ENCODE measurements at places on chromosomes 5 and 9.

DNA sequence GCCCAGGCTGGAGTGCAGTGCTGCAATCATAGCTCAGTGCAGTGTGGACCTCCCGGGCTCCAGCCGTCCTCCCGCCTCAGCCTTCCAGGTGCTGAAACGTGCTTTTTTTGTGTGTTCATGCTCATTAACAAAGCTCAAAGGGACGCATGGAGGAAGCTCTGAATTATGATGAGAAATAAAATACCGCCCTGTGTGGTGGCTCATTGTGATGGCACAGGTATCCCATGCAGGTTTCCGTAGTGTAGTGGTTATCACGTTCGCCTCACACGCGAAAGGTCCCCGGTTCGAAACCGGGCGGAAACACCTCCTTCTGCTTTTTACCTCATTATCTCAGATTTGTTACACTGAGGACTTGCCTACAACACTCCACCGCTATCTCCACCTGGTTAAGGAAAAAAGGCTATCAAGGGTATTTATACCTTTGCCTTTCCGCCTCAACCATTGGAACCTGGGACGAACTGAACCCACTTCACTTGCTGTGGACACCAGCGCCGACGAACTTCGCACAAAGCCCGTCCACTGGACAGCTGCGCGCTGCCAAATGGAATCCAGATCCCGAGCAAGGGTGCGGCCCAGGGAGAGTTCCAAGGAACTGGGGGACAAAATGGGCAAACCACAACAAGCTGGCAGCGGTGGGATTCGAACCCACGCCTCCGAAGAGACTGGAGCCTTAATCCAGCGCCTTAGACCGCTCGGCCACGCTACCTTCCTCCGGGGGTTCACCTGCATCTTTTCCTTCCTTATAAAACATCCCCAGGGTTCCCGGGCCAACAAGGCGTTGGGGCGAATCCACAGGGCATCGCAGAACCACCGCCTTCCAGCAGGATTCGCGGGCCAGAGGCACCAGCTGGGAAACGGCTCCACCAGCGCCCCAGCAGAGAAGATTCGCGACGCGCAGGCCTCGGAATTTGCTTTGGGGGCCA, 26.3 kb downstream of the OR2V2 start:
- no peak for DNase-seq

DNA sequence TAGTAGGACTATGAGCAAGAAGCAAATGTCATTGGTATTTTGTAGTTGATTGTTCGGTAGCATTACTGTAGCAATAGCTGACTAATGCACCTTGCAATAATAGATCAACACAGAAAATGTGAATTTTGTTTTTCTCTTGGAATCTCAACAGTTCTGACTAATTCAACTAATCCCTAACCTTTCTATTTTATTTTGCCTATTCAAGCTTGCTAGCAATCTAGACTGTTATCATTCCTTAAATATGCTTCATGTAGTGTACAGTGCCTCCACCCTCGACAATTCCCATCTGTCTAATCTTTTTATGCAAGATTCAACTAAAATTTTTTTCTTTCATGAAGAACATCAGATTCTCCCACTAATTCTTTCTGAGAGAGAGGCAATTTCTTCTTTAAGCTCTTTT, 570.6 kb downstream of the PDE4D start:
- no peak for DNase-seq

DNA sequence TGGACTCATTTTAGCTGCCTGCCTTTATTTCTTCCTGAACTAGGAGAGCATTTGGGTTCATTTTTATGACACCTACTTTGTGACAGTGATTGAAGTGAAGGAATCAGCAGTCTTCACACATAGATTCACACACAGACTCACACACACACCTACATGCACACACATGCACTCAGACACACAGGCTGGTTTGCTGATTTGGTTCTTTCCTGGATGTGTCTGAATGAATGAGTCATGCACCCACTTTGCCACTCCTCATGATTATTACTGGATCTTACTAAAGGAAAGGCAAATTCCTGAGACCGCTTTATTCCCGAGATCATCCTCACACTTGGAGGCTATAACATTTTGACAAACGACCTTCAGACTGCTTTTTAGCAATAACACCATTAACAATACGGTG, 529.5 kb downstream of the AGTPBP1 start:
- DNase-seq: peak; percentile 12

DNA sequence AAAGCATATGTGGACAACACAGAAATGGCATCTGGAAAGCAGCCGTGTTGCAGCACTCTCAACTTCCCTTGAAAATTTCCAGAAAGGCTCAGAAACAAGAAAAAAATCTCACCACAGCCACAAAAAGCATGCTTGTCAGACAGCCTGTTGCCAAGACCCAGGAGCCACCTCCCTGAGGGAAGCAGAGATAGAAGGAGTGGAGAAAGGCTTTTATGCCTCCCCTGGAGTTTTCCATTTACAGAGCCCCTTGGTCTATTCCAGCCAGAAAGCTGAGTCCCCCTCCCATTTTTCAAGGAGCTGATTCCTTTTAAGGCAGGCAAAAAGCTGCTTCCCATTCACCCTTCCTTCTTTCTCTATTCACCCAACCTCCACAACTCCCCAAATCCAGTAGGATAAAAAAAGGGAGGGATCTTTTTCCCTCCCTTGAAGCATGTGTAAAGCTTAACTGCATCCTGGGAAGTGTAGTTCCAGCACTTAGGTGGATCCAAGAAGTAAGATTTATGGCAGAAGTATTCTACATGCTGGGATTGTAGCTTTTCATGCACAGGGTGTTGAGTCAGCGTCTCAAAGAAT, 37.1 kb upstream of the PALM2AKAP2 start:
- DNase-seq: no peak

DNA sequence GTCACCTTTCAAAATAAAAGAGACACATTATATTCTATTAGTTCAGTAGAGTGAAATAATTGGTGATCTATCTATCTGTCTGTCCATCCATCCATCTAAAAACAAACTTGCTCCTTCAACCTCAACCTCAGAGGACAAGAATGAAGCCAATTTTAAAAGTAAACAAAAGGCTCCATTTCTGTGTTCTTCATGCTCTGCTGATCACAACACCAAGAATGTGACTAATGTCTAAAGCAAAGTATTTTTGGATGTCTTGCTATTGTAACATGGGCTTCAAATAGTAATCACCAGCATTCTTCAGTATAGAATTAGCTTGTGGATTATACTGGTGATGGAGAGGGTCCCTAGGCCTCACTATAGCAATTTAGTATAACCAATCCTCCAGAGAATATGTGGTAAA, 1304.4 kb downstream of the MAT2B start:
- DNase-seq: no peak

GRCh38 chr5:134857401-134857800, 11.6 kb downstream of the C5orf24 start:
- DNase-seq: no peak

GRCh38 chr5:72486371-72486770, 20.8 kb downstream of the ZNF366 start:
- DNase-seq: no peak

GRCh38 chr5:133801955-133802751, 166.3 kb downstream of the C5orf15 start:
- DNase-seq: peak; percentile 4

DNA sequence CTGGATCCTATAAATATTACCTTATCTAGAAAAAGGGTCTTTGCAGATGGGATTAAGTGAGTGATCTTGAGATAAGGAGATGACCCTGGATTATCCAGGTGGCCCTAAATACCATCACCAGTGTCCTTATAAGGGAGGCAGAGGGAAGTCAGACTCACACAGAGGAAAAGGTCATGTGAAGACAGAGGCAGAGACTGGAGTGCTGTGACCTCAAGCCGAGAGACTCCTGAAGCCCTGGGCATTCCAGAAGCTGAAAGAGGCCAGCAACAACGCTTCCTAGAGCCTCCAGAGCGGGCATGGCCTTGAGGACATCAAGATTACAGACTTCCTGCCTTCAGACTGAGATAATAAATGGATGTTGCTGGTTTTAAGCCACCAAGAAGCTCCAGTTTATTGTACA, 118.8 kb downstream of the ATPSCKMT start:
- no peak for DNase-seq

- no peak for DNase-seq
Observed at GRCh38 chr9:72280913-72281500, 84.0 kb downstream of the ZFAND5 start.

GRCh38 chr9:114629563-114630090, 18.5 kb downstream of the TMEM268 start:
- no peak for DNase-seq

- DNase-seq: no peak
Observed at GRCh38 chr5:86625148-86625547, 7.4 kb downstream of the COX7C start.
